Activated T-cell treated with anti-CD3 and anti-CD28 coated beads, Interleukin-2, amount 50 U/mL, for 72 hours (primary cell): ENCODE measurements at places on chromosomes 6 and 20. TPM values are rescaled to one million over a fixed set of nuclear protein-coding genes. Genes with fewer than 3 reads are reported as not detected.

DNA sequence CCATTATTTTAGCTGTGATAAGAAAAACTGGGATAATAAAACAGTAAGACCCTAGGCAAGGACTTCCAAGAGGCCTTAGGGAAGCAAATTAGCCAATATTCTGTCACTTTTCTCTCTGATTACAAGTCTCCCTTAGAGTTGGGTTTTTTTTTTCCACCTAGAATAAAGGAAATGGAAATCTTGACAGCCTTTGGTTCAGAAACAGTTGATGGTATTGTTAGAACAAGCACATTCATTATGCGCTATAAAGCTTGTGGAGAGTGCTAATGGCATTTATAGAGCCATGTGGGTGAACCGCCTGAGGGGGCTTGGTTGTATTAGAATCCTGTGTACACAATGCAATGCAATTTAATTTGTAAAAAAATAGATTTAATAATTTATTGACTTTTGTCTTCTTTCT is 88.9 kb upstream of the OGFRL1 start:
- no peaks in the 10 kb centered on the region for H3K36me3 ChIP-seq
- no peak overlapping the region for H3K4me3 ChIP-seq
- no peak overlapping the region for H3K27ac ChIP-seq
- H3K27me3 ChIP-seq, result no peaks in the 10 kb centered on the region
- no peaks in the 10 kb centered on the region for H3K4me1 ChIP-seq
- DNase-seq, result no peak

DNA sequence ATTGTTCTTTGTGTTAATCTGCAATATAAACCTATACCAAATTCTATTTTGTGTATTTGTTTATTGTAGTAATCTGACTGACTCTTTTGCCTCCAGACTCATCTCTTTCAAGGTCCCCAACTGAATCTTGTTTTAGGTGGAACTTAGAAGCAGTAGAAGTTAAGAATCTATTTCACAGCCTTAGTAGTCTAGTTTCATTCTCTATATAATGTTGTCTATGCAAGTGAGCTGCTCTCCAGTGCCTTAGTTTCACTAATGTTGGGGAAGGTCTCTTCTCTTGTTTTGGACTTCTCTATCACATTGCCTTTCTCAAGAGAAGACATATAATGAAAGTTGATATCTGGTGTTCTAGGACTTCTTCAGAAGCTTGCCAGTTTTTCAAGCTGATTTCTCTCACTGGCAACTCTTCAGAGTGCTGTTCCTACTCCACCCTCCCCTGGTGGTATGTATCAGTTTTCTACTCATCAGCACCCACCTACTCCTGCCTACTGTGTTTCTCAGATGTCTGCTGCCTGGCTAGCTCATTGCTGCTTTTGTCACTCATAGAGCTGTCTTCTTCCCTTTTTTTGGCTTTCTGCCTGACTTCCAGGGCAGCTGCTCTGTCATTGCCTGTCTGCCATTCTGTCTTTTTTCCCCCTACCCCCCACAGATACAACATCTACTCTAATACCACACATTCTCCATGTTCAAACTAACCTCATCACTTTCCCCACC is 82.1 kb downstream of the PTPRA start:
- peaks cover 32% of the 10 kb centered on the region for H3K4me1 ChIP-seq
- H3K36me3 ChIP-seq, result peaks cover 10% of the 10 kb centered on the region
- peak overlapping the region; percentile 64 for H3K27ac ChIP-seq
- DNase-seq, result no peak
- H3K4me3 ChIP-seq, result peak overlapping the region; percentile 31
- no peaks in the 10 kb centered on the region for H3K27me3 ChIP-seq

DNA sequence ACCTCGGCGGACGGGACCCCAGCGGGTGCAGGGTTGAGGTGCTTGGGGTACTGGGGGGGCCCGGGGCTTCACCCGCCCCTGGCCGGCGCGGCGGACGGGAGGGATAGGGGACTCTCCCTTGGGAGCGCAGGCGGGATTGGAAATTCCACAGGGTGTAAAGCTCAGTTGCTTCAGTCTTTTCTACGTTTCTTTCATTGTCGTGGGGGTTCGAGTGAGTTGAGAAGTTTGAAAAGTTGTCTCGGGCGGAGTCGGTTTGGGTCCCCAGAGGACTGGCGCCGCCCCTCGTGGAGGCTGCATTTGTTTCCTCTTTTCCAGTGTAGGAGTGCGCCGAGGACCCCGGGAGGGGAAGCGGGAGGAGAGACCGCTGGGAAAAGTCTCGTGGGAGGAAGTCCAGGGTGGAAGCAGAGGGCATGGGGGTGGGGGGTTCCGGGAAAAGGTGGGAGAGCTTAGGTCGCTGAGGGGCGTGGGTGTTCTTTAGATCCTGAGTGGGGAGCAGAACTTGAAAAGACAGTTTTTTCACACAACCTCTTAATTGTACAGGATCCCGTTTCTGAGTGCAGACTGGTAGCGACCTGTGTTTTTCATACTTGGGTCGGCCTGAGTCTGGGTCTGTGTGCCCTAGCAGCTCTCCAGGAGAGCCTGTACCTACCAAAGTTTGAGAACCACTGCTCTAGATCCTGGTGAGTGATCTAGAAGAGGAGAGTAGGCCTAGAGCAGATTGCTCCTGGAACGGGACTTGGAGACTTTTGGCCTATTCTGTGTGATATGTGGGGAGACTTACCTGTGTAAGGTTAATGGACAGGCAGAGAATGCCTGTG is 495 bp downstream of the FAM83B start:
- DNase-seq, result no peak
- no peaks in the 10 kb centered on the region for H3K4me1 ChIP-seq
- no peak overlapping the region for H3K4me3 ChIP-seq
- H3K36me3 ChIP-seq, result peaks cover 3% of the 10 kb centered on the region

DNA sequence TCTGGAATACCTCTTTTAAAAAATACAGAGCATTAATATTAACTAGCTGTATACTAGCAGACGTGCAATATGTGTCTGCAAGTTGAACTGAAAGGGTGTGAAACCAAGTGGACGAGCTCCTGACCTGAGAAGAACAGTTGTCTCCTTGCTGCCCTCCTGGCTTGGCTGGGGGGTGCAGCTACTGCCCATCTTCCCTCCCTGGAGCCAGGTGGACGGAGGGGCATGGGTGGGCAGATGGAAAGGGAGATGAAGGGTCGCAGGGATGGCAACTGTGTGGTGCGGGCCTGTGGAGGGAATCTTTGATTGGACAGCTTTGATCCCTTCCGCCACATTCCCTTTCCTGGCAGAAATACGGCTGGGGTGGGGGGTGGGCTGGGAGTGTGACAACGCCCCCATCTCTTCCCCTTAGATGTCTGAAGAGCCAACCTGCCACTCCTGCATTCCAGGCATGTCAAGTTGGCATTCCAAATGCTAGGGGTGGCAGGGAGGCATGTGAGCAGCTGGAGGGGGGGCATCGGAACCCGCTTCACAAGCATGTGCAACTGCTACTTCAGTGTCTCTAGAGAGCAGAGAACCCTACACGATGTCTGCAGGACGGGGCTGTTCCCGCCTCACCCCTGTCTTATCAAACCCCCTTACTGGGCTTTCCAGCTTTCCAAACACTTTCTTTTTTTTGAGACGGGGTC is 37.3 kb downstream of the SRSF3 start:
- H3K27me3 ChIP-seq, result no peaks in the 10 kb centered on the region
- DNase-seq, result no peak
- no peak overlapping the region for H3K27ac ChIP-seq
- H3K4me1 ChIP-seq, result peaks cover 7% of the 10 kb centered on the region
- no peak overlapping the region for H3K4me3 ChIP-seq

DNA sequence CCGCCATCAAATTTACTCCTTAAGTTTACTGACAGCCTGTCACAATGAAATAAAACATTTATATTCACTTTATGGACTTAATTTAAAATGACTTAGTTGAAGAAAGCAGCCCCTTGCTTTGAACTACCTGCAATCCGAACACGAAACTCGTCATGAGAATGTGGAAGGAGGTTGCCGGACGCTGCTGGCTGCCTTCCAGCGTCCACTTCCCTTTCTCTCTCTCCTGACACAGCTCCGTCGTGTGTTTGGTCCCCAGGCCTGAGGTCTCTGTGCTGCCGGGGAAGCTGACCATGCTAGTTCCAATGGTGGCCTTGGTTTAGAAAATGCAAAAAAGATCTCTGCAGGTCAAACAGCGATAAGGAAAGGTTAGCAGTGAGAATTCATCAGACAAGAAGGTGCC is 519.7 kb downstream of the CDH26 start:
- H3K4me1 ChIP-seq, result no peaks in the 10 kb centered on the region
- H3K36me3 ChIP-seq, result no peaks in the 10 kb centered on the region
- peaks cover 6% of the 10 kb centered on the region for H3K27me3 ChIP-seq
- H3K4me3 ChIP-seq, result no peak overlapping the region

- H3K27me3 ChIP-seq, result no peaks in the 10 kb centered on the region
- no peak overlapping the region for H3K27ac ChIP-seq
- H3K4me3 ChIP-seq, result no peak overlapping the region
- H3K4me1 ChIP-seq, result peaks cover 18% of the 10 kb centered on the region
These were observed 240.7 kb downstream of the RNGTT start for GRCh38 chr6:88722686-88723085.

DNA sequence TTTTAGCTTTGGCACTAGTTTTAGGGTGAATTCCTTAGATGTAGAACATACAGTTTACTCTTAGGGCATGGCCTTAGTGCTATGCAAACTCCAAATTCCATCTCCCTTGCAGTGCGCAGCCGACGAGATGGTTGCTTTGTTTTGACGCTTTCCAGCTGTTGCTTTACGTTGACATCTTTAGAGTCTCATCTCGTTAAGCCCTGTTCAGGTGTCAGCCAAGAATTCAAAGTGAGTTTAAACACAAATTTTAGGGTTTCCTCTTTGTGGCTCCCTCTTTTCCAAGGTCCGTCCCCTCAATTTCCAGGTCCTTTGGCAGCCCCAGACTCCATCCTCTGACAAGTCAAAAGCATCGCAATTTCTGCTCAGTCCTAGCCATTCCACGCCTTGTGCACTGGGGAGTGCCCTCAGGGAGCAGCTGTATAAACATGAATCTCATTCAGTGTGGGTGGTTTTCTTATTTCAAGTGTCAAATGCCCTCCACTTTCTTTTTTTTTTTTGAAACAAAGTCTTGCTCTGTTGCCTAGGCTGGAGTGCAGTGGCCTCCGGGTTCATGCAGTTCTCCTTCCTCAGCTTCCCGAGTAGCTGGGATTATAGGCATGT is 14.1 kb upstream of the MAK start:
- no peak overlapping the region for H3K27ac ChIP-seq
- peaks cover 16% of the 10 kb centered on the region for H3K27me3 ChIP-seq
- no peak overlapping the region for H3K4me3 ChIP-seq
- DNase-seq, result no peak
- H3K4me1 ChIP-seq, result no peaks in the 10 kb centered on the region

DNA sequence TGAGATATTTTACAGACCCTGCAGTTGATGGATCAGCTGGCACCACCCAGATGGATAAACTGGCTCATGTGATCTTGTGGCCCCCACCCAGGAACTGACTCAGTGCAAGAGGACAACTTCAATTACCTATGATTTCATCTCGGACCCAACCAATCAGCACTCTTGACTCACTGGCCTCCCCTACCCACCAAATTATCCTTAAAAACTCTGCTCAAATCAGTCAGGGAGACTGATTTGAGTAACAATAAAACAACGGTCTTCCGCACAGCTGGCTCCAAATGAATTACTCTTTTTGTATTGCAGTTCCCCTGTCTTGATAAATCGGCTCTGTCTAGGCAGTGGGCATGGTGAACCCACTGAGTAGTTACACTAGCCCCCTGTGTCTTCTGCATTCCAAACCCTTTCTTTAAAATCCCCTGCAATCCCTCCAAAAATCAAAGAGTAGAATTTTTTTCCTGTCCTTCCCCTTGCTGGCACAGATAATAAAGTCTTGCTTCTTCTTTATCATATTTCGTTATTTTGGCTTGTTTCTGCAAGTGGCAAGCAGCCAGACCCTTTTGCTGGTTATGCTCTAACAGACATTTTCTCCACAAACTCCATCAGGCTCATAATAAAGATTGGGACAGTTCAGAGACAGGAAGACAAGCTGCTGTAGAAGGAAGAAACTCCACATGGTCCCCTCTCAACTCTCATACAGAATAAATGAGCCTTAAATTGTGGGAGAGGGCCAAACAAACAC is 48.3 kb downstream of the OR2B6 start:
- H3K4me1 ChIP-seq, result no peaks in the 10 kb centered on the region
- DNase-seq, result no peak
- H3K27ac ChIP-seq, result no peak overlapping the region
- H3K4me3 ChIP-seq, result no peak overlapping the region
- peaks cover 28% of the 10 kb centered on the region for H3K27me3 ChIP-seq
- H3K36me3 ChIP-seq, result no peaks in the 10 kb centered on the region

DNA sequence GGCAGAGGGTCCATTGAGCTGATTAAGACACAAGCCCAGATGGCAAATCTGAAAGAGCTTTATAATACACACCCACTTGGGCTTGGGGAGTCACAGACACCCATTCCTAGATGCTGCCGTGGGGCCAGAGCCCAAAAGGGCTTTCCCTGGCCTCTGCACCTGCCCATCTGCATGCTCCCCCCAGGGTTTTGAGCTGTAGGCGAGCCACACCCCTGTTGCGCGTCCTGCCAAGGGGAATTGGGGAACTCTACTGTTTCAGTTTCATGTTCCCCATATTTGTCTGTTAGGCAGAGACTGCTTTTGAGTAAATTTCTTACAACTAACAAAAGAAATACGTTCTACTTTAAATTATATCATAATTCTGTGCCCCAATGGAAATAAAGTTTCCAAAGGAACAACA is 52.9 kb upstream of the FNDC1 start:
- no peak overlapping the region for H3K4me3 ChIP-seq
- DNase-seq, result no peak
- H3K27me3 ChIP-seq, result no peaks in the 10 kb centered on the region
- no peaks in the 10 kb centered on the region for H3K4me1 ChIP-seq

DNA sequence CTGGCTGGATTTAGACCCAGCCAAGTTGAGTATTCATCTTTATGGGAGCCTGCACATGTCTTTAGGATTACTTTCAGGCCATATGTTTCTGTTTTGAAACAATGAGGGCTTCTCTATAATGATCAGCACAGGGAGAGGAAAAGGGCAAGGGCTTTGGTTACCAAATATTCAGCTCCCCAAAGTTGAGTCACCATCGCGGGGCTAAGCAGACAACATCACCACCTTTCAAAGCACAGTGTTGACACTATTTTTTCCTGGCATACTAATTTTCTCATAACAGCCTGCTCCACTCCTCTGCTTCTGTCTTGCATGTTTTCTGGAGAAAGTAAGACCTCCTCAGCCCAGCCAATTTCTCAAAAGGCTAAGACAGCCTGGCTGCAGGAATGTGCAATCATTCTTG is 4.9 kb downstream of the SCML4 start:
- DNase-seq, result no peak
- no peaks in the 10 kb centered on the region for H3K27me3 ChIP-seq
- H3K4me1 ChIP-seq, result peaks cover 94% of the 10 kb centered on the region
- peak overlapping the region; percentile 84 for H3K27ac ChIP-seq

GRCh38 chr6:143128681-143129015 is 68.0 kb downstream of the AIG1 start:
- peaks cover 7% of the 10 kb centered on the region for H3K4me1 ChIP-seq
- no peak for DNase-seq
- peaks cover 24% of the 10 kb centered on the region for H3K36me3 ChIP-seq
- H3K27ac ChIP-seq, result no peak overlapping the region

GRCh38 chr6:56863366-56863765 is 91.5 kb upstream of the BEND6 start:
- no peaks in the 10 kb centered on the region for H3K4me1 ChIP-seq
- no peak overlapping the region for H3K4me3 ChIP-seq
- DNase-seq, result no peak
- H3K36me3 ChIP-seq, result no peaks in the 10 kb centered on the region
- H3K27me3 ChIP-seq, result peaks cover 14% of the 10 kb centered on the region

- no peaks in the 10 kb centered on the region for H3K36me3 ChIP-seq
- no peak for DNase-seq
- H3K27ac ChIP-seq, result no peak overlapping the region
- no peak overlapping the region for H3K4me3 ChIP-seq
- peaks cover 7% of the 10 kb centered on the region for H3K27me3 ChIP-seq
These were observed 31.8 kb upstream of the ZNF133 start for GRCh38 chr20:18256440-18257090.

RIPPLY2 gene
- total RNA-seq, result not detected

STMND1 gene
- not detected for total RNA-seq

HCRTR2 gene
- total RNA-seq, result not detected

PGC gene
- not detected for total RNA-seq

NFKBIE gene
- 18.1 TPM for total RNA-seq

NOX3 gene
- total RNA-seq, result not detected

LY6G6C gene
- total RNA-seq, result 0.25 TPM
